ENCODE measurements at places on chromosomes 12 and 14.

GRCh38 chr12:50053583-50053982 is 3.8 kb upstream of the ASIC1 start:
- no peak for DNase-seq

DNA sequence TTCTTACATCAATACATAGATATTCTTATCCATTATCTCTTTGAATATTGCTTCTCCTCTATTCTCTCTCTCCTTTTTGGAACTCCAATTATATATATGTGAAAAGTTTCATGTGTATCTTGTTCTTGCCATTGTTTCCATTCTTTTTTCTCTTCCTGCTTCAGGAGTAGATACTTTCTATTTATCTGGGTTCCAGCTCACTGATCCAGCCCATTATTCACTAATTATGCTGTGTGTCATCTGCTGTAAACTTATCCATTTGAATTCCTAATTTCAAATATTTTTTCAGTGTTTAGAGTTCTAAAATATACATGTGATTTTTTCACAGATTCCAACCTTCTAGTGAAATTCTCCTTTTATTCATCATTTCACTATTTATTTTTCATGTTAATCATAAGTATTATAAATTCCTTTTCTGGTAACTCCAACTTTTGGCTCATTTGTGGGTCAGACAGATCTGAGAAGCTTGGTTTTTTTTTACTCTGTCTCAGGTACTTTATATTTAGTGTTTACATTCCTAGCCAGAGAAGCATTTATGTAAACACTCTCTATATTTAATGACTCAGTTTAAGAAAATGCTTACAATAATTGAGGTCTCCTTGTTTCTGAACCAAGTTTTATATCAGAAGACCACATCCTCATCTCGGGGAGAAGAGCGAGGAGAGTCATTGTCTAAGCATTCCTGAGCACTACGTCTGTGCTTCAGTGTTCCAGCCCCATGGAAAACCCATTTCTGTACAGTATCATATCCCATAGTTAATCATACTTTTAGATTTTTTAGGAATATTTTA is 15.9 kb upstream of the AMIGO2 start:
- DNase-seq, result no peak

- no peak for DNase-seq
Measured at GRCh38 chr12:131153956-131154355, 200.2 kb downstream of the ADGRD1 start.

- no peak for DNase-seq
Measured at GRCh38 chr14:99284254-99285004, 12.4 kb upstream of the BCL11B start.
